Activated naive CD4-positive, alpha-beta T cell (primary cell): ENCODE measurements at places on chromosomes 2 and 18.

DNA sequence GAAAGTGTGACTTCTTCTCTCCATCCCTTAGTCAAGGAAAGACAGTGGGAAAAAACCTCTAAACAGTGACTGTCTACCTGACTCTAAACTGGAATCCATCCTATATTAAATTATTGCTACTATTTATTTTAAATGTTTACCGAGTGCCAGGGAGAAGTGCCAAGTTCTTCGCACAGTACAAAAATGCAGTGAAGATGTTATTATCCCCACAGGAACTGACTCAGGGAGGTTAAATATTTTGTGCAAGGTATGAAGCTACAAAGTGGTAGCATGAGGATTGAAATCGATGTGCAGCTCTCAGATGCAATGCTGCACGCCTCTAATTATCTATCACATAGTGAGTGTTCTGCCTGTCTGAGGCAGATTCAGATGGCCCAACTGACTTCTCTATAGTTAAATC, 91.1 kb downstream of the MEP1B start:
- DNase-seq: no peak

- no peak for DNase-seq
Observed at GRCh38 chr2:59882822-59883221, 670.6 kb downstream of the BCL11A start.

- no peak for DNase-seq
Observed at GRCh38 chr2:191001032-191001431, 12.9 kb downstream of the STAT1 start.

GRCh38 chr2:172231508-172231907, 128.8 kb upstream of the DLX2 start:
- no peak for DNase-seq

DNA sequence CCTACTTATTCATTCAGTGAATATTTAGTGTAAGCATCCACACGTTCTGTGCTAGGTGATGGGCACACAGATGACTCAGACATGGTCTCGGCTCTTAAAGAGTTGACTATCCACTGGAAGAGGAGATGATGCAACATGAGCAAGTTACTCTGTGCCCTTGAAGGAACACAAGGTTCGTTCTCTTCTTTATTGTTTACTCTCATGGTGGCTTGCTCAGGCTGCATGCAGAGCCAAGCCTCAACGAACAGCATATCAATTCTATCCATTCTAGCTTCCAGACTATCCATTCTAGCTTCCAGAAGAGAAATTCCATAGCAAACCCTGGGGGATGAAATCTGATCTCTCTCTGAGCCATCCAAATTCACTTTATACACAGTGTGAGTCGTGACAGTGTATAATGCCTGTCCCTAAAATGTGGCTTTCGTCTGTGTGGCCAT, 68.1 kb upstream of the CTAGE1 start:
- DNase-seq: no peak

DNA sequence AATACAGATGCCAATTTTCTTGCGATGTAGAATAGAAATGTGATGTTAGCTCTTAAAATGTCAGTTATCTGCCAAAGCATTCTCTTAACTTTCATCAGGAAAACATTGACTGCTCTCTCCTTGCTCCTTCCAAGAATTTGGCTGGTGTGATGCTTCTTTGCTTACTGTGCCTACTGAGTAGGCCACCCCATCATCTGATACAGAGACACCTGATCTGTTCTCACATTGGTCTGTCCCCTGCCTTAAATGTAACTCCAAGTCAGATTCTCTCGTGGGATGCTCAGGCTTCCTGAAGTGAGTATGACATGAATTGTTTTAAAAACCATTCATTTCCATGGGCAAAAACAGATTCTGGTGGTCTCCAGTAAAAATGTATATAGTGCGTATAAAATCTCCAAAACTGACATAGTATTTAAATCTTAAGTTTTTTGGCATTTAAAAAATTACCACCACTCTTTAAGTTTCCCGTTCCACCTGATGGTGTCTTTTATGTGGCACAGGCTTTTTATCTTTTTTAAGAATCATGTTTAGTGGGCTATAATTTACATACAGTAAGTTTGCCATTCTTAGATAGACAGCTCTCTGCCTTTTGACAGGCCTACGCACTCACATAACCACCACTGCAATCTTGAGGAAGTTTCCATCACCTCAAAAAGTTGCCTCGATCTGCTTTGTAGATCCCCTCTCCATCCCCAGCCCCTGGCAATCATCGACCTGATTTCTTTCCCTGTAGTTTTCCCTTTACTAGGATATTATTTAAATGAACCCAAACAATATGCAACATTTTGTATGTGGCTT, 36.6 kb downstream of the UBE2F start:
- DNase-seq: no peak

- no peak for DNase-seq
Observed at GRCh38 chr2:147829106-147829505, 15.7 kb upstream of the ACVR2A start.

DNA sequence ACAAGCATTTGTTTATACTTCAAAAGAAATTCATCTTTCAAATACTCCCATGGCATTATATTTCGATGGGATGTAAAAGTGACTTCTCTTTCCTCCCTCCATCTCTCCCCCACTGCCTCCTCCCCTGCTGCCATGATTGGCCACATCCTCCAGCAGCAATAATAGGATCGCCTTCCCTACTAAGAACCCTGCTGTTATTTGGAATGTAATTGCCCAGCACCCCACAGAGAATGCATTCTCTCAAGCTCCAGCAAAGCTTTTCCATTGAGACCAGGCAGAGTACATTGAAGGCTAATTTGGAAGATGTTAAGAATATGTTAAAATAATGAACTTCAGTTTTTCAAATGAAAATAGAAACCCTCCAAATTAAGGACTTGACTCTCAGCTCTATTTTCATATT, 375.4 kb upstream of the ACVR2A start:
- no peak for DNase-seq

DNA sequence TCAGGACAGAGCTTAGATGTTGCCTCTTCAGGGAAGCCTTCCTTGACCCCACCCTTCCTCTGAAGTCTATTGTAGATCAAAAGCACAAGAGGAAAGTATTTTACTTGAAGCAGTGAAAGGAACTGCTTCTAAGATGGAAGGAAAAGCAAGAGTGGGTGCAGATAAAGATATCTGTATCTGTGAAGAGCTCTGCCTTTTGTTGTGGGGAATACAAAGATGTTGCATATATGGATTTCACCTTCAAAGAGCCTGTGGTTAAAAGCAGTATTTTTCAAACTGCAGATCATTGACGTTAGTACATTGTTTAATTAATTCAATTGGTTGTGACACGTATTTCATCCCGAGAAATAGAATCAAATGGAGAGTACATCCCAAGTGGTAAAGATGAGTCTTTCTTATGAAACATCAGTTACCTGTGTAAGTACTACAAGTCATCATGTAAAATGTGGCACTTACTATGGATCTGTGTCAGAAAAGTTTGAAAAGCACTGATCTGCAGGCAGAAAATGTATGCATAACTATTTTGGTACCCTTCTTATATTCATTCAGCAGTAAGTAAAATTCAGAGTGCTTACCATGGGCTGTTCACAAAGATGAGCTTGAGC, 24.6 kb upstream of the TNFRSF11A start:
- no peak for DNase-seq

- DNase-seq: no peak
Observed at GRCh38 chr2:34909992-34910705, 1311.0 kb upstream of the FAM98A start.

- peak; percentile 26 for DNase-seq
Observed at GRCh38 chr2:39216346-39217191, 27.2 kb downstream of the CDKL4 start.

DNA sequence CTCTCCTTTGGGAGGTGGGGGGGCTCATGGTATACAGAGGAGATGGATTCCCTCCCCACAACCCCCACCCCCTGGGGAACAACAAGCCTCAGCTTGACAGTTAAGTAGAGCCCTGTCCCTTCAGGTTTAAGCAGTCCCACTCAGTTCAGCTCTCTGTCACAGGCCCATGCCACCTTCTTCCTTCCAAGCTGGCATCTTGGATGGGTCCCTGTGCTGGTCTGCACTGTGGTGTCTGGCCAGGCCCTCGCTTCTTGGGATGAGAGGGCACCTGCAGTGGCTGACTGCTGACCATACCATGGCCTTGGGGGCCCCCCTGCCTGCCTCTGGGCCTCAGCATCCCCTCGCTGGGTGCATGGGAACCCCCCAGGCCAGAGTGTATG, 20.4 kb upstream of the GPR17 start:
- DNase-seq: no peak
